Activated CD4-positive, alpha-beta T cell treated with anti-CD3 and anti-CD28 coated beads, Interleukin-2, amount 50 U/mL, for 48 hours (primary cell): ENCODE measurements at places on chromosomes 13 and 19.

DNA sequence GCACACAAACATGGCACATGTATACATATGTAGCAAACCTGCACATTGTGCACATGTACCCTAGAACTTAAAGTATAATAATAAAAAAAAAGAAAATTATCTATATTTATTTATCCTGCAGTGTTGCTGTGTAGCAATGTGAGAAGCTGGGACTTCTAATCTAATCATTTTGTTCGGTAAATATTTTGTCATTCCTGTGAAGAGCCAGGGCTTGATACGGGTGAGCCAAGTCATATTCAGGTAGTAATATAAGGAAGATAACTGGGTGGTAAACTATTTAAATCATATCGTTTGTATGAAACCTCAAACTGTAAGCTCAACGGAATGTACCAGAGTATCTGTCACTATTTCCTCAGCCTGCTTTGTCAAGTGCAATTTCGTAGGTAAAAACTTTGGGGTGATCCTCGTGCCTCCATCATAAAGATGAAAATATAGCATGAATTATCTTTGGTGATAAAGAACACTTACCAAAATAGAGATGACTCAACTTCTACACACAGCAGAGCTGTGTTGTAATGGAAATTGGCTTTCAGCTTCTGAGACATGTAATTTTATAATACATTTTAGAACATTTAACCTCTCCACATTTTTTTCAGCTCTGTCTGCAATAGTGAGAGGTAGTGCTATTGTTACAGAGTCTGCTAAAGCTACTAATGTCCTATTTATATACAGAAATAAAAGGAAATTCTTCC, 92.9 kb downstream of the PCDH9 start:
- no peak for DNase-seq

GRCh38 chr13:51906581-51906980, 44.8 kb downstream of the CCDC70 start:
- no peak for DNase-seq

- DNase-seq, result no peak
These were observed 8.6 kb downstream of the CLN5 start for GRCh38 chr13:77000475-77000874.

DNA sequence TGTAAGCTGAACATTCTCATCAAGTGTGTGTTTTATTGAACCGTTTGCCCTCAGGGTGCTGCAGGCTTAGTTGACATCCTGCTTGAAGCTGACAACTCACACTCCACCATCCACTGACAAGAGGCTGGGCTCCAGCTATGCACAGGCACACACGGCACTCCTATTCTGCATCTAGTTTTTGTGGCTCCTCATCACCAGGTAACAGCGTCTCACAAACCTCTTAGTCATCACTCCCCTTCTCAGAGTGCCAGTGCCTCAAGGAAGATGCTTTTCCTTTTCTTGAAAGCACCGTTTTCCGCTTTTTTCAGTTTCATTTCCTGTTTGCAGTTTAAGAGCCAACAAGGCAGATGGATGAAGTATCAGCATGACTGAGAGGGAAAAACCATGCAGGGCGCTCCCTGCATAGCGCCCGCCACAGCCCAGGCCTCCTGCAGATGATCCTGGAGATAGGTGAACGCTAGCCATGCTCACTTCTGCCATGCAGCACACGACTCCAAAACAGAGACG, 491.2 kb downstream of the COG6 start:
- peak; percentile 26 for DNase-seq

GRCh38 chr13:81760316-81760715, 1419.4 kb upstream of the SPRY2 start:
- DNase-seq, result no peak

GRCh38 chr13:110883542-110883941, 31.3 kb downstream of the ANKRD10 start:
- no peak for DNase-seq

GRCh38 chr19:47275791-47276461, 1.2 kb downstream of the INAFM1 start:
- DNase-seq, result no peak

DNA sequence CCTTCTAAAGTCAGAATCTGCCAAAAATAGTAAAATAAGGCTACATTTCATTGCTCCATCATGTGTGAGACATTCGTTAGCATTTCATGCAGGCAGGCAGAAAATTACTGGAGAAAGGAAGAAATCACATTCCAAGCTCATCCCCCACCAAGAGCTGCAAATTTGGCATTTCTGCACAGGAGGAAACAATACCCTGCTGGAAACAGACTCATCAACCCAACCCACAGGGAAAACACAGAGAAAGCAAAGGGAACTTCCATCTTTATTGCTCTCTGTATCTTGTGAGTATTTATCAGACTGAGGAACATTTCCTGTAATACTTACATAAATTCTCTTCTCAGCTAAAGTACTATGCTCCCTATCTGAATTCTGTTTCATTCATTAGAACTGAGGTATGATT, 95.7 kb downstream of the KCTD12 start:
- DNase-seq, result no peak

DNA sequence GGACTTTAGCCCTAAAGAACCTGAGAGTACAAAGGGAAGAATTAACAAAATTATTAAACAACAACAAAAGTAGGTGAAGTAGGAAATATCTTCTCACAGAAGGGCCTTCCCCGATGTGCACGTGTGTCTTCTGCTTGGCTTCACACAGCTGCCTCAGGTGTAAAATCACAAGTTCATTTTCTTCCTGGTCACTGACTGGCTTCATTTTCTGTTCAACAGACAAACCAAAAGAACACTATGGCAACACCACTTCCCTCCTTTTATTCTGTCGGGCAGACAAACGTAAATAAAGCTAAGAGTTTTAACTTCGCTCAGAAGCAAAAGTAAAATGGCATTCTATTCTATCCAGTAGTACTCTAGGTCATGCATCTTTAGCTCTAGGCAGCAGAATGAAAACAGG, 140.9 kb downstream of the TBC1D4 start:
- no peak for DNase-seq

GRCh38 chr13:43573361-43573740, 213.4 kb downstream of the ENOX1 start:
- DNase-seq, result no peak

DNA sequence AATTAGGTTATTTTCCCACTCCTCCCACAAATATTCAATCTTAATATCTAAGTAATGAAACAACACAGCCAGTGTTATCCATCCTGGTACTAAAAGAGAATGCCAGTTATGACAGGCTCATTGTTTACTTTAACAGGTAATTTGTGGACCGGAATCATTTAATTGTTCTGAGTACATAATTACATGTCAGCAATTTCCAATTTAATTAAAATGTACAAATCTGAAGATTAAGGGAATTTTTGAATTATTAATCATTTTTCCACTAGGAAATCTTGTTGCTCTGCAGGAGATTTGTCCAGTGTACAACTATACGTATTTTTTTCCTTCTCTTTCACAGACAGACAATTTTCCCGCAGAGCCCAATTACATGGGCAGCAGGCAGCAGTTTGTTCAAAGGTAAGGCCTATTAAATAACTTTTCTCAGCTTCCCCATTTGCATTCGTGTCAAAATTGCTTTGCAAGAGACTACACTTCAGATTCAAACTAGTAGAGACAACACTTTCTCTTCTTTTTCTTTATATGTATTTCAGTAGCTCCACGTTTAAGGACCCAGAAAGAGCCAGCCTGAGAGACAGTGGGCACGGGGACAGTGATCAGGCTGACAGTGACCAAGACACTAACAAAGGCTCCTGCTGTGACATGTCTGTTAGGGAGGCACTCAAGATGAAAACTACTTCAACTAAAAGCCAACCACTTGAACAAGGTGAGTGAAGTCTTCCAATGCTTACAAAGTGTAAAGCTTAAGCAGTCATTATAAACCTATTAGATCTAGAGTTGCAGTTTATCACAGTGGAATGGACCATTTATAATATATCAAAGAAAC, 34.8 kb downstream of the PCDH17 start:
- DNase-seq, result no peak

GRCh38 chr13:44921931-44922758, 67.1 kb downstream of the NUFIP1 start:
- no peak for DNase-seq

GRCh38 chr13:114064450-114065140, 67.8 kb downstream of the RASA3 start:
- no peak for DNase-seq

DNA sequence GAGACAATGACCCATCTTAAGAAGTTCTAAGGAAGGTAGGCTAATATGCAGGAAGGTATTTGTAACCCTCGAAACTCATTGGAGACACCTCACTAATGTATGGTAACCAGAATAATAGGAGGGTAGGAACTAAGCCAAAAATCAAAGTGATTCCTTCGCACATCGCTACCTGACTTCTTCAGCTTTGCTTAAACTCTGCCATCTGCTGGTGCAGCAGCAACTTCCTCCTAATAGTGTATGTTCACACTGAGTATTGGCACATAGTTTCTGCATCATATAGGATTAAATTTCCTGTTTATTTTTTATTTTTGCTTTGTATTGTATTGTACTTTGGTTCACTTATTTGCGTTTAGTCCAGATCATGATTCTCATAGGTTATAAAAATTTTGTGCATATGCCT, 676.2 kb downstream of the GPC5 start:
- DNase-seq, result no peak

DNA sequence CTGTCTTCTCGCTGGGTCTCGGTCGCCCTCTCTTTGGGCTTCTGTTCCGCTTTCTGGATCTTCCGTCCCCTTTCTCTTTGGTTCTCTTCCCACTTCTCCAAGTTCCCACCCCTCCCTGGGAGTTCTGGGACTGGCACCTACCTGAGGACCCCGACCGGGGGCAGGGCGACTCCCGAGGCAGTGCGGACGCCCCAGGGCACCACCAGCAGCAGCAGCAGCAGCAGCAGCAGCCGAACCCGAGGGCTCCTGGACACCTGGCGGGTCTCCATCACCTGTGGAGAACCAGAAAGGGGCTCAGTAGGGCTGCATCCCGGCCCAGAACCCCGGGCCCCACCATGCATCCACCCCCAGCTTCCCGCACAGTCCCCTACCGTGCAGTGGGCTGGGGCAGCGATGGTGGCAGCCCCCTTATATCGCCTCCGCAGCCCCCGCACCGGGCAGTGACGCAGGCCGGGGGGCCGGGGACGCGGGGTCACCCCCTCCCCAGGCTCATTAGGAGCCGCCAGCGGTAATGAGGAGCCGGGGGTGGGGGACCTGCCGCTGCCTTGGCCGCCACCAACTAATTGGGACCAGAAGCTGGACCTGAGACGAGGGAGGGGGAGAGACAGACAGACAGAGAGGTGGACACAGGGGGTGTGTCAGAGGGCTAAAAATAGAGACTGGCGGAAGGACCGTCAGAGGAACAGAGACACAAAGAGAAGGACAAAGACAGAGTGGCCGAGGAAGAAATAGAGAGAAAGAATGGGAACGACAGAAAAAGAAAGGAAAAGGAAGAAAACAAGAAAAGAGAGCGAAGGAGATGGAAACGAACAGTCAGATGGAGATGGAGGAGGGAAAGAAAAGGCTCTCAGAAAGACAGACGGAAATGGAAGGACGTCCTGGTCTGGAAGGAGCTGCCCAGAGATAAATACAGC, at the start of gene PTH2:
Gene PTH2, minus strand, starts transcription at position 371 of the 914 bp plus-strand sequence. Its CDS starts 102 bp downstream, at position 269.
- no peak for DNase-seq

DNA sequence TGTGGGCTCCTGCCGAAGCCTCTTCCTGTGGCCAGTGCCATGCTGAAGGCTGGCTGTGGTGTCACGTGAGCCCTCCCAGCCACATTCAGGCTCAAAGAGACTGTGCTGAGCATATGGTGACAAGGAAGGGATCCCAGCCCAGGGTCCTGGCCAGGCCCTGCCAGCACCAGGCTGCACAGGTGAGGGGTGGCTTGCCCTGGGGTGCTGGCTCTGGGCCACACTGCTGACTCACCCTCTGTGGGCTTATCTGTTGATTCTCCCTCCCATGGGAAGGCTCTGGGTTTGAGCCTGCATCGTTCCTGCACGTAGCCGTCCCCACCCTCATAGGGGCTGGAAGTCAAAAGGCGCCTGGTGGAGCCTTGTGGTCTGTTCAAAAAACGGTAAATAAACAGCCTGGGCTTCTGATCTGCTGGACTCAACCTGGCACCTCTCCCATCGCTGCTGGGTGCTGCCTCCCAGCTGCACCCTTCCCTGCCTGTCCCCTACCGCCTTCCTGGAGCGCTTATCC, 31.1 kb downstream of the DNM2 start:
- DNase-seq, result no peak

GRCh38 chr13:32936716-32937115, 79.5 kb upstream of the KL start:
- no peak for DNase-seq

DNA sequence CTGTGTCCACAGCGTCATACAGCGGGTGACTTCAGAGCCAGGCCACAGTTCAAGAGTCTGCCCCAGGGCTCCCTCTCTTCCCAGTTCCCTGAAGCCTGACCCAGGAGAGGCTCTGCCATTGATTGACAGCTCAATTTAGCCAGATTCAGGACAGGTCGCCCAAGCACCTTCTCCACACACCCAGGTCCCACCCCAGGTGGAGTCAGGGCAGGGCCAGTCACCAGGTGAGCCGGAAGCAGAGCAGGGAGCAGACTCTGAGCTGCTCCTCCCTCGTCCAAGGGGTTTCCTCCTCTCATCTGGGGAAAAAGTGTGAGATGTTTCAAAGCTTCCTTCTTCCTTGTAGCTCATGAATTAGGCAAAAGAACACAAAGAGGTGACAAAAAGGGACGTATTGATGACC, 5.6 kb downstream of the CEACAM7 start:
- DNase-seq, result no peak

DNA sequence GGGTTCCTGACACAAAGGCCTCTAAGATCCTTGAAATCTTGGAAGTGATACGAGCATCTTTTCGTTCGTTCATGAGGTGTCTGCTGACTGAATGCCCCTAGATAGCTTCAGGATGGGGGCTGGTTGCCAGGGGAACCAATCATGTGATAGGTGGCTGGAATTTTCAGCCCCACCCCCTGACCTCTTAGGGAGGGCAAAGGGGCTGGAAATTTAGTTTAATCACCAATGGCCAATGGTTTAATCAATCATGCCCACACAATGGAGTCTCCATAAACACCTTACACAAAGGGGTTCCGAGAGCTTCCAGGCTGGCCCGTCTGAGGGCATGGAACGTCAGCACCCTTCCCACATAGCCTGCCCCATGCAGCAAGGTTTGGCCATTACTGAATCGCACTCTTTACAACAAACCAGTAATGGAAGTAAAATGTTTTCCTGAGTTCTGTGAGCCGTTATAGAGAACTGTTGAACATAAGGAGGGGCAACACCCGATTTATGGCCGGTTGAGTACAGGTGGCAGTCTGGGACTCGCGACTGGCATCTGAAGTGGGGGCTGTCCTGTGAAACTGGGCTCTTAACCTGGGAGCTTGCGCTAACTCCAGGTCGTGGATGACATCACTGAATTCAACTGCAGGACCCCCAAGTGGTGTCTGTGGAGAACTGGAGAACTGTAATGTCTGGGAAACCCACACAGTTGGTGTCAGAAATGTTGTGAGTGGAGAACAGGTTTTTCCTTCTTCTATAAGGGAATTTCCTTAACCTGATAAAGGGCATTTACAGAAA, 25.6 kb downstream of the MLLT1 start:
- DNase-seq, result no peak

- DNase-seq, result no peak
These were observed 3.5 kb downstream of the KCNN4 start for GRCh38 chr19:43777163-43777695.
